Pancreas (tissue), 10 donors: ENCODE measurements at places on chromosomes 16 and 17. TPM values are rescaled to one million over a fixed set of nuclear protein-coding genes. Genes with fewer than 3 reads are reported as not detected.

OTOP2 gene
- not detected for total RNA-seq

AMZ2 gene
- total RNA-seq = 21.2 TPM

TERB1 gene
- total RNA-seq = not detected

CLEC10A gene
- 2.6 TPM for total RNA-seq

ZNF423 gene
- 2.9 TPM for total RNA-seq

MGAT5B gene
- total RNA-seq = 0.21 TPM

- peaks cover 11% of the 10 kb centered on the region for H3K4me1 ChIP-seq
- DNase-seq = no peak
- no peak overlapping the region for H3K27ac ChIP-seq
These were observed 14.1 kb downstream of the CFAP20 start for GRCh38 chr16:58114827-58115825.

GRCh38 chr17:45894022-45894784, at the start of gene MAPT:
TSS of gene MAPT (plus strand) at chr17:45894554. CDS start at chr17:45962338, 67,784 bp downstream.
- H3K36me3 ChIP-seq = no peaks in the 10 kb centered on the region
- H3K27ac ChIP-seq = peak within 1 kb of the TSS; percentile 27
- no peaks in the 10 kb centered on the region for H3K27me3 ChIP-seq
- no peaks in the 10 kb centered on the region for H3K4me1 ChIP-seq
- DNase-seq = peak; percentile 88

GRCh38 chr17:48543107-48543853, 1.6 kb downstream of the HOXB2 start:
- no peak for DNase-seq
- peak overlapping the region; percentile 29 for H3K4me3 ChIP-seq
- H3K4me1 ChIP-seq = no peaks in the 10 kb centered on the region
- no peaks in the 10 kb centered on the region for H3K36me3 ChIP-seq

DNA sequence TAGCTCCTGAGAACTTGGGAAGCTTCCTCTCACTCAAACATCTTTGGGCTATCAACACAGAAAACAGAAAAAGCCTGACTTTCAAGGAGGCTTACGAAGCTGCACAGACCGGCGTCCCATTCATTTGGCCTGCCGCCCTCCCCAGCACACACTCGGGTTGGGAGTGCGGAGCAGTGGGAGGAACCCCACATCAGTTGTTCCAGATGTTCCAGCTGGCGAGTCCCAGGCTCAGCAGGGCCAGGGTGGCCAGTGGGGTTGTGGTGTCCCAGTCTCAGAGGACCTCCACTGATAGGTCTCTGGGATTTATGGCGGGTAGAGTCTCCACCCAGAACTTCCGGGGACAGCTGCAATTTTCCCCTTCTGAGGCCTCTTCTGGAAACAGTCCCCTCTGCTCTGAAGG, 43.1 kb upstream of the DLX4 start:
- no peak overlapping the region for H3K27ac ChIP-seq
- H3K4me1 ChIP-seq = no peaks in the 10 kb centered on the region
- H3K4me3 ChIP-seq = no peak overlapping the region
- H3K27me3 ChIP-seq = no peaks in the 10 kb centered on the region
- no peak for DNase-seq

GRCh38 chr17:32141258-32141657, 1.0 kb upstream of the RHOT1 start:
- H3K4me1 ChIP-seq = peaks cover 32% of the 10 kb centered on the region
- H3K27me3 ChIP-seq = no peaks in the 10 kb centered on the region
- peak overlapping the region; percentile 69 for H3K27ac ChIP-seq
- no peaks in the 10 kb centered on the region for H3K36me3 ChIP-seq
- DNase-seq = peak; percentile 54

DNA sequence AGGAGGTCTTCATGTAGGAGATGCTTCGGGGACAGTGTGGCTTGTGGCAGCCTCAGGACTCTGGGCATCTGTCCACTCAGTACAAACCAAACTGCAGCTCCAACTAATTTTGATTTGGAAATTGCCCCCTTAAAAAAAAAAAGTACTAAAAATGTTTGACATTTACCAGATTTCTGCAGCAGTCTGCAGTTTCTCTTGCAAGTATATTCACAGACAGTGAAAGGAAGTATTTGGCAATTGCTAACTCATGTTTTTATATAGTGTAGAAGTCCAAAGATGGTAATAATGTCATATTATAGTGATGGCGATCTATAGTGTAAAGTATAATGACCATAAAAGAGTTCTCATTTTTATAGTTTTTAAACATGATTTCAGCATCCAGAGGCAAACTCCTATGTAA, 218.6 kb downstream of the PRKCA start:
- H3K36me3 ChIP-seq = no peaks in the 10 kb centered on the region
- no peak for DNase-seq
- H3K27ac ChIP-seq = no peak overlapping the region
- no peaks in the 10 kb centered on the region for H3K4me1 ChIP-seq
- no peaks in the 10 kb centered on the region for H3K27me3 ChIP-seq

GRCh38 chr17:53780320-53780719, 42.4 kb upstream of the KIF2B start:
- H3K4me3 ChIP-seq = no peak overlapping the region
- no peaks in the 10 kb centered on the region for H3K36me3 ChIP-seq
- no peak overlapping the region for H3K27ac ChIP-seq
- no peaks in the 10 kb centered on the region for H3K4me1 ChIP-seq
- no peaks in the 10 kb centered on the region for H3K27me3 ChIP-seq
- DNase-seq = no peak

DNA sequence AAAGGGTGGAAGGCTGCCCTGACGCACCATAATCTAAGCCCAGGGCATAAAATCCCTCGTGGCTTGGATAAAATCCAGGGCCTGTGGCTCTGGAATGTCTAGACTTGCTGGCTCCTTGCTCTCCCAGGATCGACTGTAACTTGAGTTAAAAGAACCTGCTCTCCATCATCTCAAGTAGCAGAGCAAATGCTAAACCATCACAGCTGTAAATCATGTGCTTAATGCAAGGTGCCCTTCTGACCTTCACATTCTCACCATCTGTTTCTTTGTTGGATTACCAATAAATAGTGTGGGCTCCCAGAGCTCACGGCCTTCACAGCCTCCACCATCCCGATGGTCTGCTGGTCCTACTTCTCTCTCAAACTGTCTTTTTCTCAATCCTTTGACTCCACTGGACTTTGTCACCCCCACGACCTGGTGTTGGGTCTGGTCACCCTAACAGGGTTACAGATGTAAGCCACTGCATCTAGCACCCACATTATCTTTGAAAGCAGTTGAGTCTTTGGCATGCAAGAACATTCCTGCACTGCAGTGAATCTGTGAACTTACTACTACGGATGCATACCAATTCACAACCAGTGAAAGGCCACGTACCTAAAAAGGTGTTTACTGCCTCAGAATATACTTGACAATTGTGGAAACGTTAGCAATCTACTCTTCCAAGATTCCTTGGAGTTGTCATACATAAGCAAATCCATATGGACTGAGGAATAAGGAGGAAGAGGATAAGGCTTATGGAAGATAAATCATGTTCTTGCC, 15.3 kb downstream of the RSL1D1 start:
- H3K36me3 ChIP-seq = peaks cover 48% of the 10 kb centered on the region
- H3K27me3 ChIP-seq = no peaks in the 10 kb centered on the region
- no peaks in the 10 kb centered on the region for H3K4me1 ChIP-seq
- DNase-seq = peak; percentile 10
- H3K4me3 ChIP-seq = no peak overlapping the region
- H3K27ac ChIP-seq = no peak overlapping the region

GRCh38 chr16:81005610-81006161, 999 bp downstream of the CMC2 start:
- H3K36me3 ChIP-seq = no peaks in the 10 kb centered on the region
- peak overlapping the region; percentile 98 for H3K4me3 ChIP-seq
- no peaks in the 10 kb centered on the region for H3K27me3 ChIP-seq
- no peak for DNase-seq
- peaks cover 13% of the 10 kb centered on the region for H3K4me1 ChIP-seq
- peak overlapping the region; percentile 97 for H3K27ac ChIP-seq

DNA sequence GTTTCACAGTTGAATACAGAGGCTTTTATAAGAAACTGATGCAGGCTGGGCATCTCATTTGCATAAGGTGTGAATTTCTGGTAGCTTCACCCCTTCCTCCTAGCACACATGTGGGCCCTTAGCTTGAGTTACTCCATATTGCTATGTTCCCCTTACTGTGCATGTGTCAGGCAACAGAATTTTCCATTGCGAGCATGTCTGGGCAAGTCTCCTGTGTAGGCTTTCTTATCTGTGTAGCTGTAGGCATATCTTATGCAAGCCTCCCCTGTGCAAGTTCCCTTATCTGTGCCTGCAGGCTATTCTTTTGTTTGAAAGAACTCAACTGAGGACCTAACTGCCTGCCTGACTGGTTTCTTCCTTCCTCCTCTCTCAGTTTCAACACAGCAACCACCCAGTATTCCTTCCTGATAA, 597.4 kb upstream of the CDH5 start:
- no peak overlapping the region for H3K4me3 ChIP-seq
- no peak for DNase-seq
- no peaks in the 10 kb centered on the region for H3K4me1 ChIP-seq
- H3K27me3 ChIP-seq = no peaks in the 10 kb centered on the region
- no peaks in the 10 kb centered on the region for H3K36me3 ChIP-seq

DNA sequence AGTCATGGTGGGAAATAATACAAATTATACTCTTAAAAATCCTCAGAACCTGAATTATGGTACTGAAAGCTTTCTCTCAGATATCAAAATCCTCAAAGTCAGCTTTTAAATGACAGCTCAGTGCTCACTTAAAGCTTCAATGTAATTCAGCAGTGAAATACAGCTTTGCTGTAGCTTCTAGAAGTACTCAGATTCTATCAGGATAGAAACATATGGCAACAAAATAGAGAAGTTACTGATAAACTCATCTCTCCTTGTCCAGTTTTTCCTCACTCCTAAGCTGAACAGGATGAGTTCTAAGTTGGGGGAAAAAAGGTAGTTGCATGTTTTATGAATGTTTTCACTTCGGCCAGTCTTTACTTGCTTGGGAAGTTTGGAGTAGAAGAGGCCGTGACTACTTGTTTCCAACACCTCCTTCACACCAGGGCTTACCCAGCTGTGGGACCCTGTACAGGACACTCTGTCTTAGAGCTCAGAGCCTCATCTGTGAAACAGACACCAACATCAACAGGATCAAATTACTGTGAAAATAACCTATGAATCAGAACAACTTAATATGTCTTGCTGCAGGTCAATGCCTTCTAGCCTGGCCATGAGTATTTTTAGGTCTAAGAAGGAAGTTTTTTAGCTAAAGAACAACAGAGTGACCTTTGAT, 30.2 kb downstream of the OGFOD1 start:
- no peaks in the 10 kb centered on the region for H3K27me3 ChIP-seq
- no peak overlapping the region for H3K27ac ChIP-seq

DNA sequence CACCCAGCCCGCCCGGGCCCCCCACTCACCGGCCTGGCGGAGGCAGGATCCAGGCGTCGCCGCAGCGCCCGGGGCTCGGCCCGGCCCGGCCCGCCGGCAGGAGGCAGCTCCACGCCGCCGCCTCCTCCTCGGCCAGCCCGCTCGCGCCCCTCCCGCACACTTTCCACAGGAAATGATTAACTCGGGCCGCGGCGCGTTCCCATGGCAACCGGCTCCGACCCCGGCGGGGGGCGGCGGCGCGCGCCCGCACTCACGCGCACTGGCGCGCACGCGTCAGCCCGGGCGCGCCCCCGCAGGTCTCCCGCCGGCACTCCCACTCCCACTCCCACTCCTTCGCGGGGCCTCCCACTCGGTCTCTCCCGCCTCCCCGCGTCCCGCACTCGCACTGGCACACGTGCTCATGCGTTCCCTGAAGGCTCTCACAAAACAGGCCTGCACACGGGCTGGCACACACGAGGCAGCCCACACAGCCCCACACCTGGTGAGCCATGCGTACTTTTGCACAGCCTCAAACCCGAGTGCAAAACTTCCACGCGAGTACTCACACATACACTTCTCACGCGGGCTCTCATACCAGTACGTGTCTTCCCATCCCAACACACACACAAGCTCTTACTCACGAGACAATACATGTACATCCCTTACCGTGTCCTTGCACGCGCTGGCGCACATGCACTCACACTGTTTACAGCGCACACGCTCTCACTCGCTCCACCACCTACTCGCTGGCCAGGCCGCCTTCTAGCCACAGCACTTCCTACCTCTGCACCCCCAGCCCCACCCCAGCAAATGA, at the start of gene KIFC3:
TSS of gene KIFC3 (minus strand) at position 151 of the 793 bp plus-strand sequence. CDS start 4,248 bp downstream, outside the sequence.
- peak within 1 kb of the TSS; percentile 61 for H3K4me3 ChIP-seq
- peaks cover 43% of the 10 kb centered on the region for H3K4me1 ChIP-seq
- H3K27me3 ChIP-seq = no peaks in the 10 kb centered on the region
- no peaks in the 10 kb centered on the region for H3K36me3 ChIP-seq

DNA sequence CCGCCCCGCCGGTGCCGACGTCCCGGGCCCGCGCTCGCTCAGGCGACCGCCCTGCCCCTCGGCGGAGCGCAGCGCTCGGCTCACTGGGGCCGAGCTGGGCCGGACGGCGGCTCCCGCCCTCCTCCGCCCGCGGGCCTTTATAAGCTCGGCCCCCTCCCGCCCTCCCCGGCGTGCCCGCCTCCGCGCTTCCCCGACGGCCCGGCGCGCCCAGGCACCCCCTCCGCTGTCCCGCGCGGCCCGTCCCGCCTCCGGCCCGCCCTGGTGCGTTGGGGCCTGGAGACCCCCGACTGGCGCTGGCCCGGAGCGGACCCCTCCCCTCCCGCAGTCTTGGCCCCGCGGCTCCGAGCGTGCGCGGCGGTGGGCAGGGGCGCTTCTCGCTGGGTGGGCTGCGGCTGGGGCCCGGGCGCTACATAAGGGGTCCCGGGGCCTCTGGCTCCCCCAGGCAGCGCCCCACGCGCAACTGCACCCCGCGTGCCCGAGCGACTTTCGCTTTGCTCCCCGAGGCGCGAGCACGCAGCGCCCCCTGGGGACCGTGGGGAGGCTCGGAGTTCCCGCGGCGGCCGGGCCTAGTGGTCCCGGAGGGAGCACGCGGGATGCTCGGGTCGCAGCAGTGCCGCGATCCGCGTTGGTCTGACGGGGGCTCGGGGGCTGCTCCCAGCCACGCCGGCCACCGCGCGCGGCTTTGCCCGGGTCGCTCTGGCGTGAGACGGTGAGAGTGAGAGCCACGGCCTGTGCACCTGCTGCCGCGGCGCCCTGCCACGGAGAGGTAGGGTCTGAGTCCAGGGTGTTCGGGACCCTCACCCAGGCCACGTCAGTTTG, at the start of gene PIEZO1:
TSS of gene PIEZO1 (minus strand) at position 115 of the 819 bp plus-strand sequence. CDS start 256 bp downstream, outside the sequence.
- no peaks in the 10 kb centered on the region for H3K36me3 ChIP-seq
- peak; percentile 64 for DNase-seq
- H3K4me1 ChIP-seq = no peaks in the 10 kb centered on the region
- H3K27me3 ChIP-seq = no peaks in the 10 kb centered on the region
- H3K4me3 ChIP-seq = peak within 1 kb of the TSS; percentile 65

- H3K27me3 ChIP-seq = no peaks in the 10 kb centered on the region
- H3K36me3 ChIP-seq = no peaks in the 10 kb centered on the region
- H3K27ac ChIP-seq = no peak overlapping the region
- H3K4me1 ChIP-seq = no peaks in the 10 kb centered on the region
- H3K4me3 ChIP-seq = no peak overlapping the region
These were observed 1.1 kb upstream of the PGAP3 start for GRCh38 chr17:39688945-39689344.

DNA sequence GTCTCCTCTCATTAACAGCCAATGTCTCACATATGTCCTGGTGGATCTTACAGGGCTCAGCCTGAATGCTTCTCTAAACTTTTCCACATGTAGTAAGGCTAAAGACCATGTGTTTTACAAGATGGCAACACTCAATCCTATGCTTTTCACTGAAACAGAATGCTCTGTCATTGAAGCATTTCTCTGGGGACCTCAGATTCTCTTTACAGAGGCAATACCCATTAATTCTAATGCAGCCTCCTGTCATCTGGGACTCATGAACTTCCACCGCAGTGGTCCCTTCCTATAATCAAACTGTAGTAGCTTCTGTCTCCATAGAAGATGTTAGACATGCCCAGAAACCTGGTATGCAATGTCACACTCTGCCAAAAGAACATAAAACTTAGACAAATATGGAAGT, 926.6 kb upstream of the RBFOX1 start:
- no peaks in the 10 kb centered on the region for H3K4me1 ChIP-seq
- H3K27ac ChIP-seq = no peak overlapping the region
- H3K36me3 ChIP-seq = no peaks in the 10 kb centered on the region
- no peaks in the 10 kb centered on the region for H3K27me3 ChIP-seq
- H3K4me3 ChIP-seq = no peak overlapping the region
